ENCODE measurements at places on chromosomes 3 and 15.

- DNase-seq, result no peak
These were observed 7.6 kb upstream of the PPP1R2 start for GRCh38 chr3:195550723-195551122.

DNA sequence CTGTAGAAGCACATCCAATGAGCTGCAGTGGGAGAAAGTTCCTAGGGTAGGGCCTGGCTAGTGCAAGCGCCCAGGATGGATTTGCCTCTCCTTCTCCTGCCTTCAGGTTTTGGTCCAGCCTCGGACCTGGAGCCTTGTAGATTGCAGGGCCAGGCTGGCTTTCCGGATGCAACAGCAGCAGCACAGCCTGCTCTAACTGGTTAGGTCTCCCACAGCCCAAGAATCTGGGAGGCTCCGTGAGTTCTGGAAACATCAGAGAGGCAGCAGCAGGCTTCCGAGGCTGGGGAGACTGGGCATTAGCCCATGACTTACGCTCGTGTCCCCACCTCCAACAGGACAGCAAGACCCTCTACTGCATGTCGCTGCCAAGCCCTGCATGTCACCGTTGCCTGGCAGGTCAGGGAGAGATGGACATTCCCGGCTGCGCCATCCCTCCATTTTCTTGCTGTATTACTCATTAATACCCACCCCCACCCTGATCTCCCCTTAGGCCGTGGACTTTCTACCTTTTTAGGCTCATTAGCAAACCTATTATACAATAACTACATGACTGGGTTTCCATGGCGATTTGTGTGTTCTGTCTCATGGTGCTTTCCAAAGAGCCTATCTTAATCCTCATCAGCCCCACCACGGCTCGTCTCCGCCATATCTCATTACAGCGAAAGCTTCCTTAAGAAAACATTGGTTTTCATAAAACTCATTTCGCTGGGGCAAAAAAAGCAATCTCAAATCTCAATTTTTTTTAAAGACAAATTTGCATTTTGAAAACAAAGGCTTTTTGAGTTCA, 40.9 kb upstream of the RGMA start:
- DNase-seq, result peak; percentile 41

GRCh38 chr3:1374471-1374870, 281.6 kb downstream of the CNTN6 start:
- no peak for DNase-seq

DNA sequence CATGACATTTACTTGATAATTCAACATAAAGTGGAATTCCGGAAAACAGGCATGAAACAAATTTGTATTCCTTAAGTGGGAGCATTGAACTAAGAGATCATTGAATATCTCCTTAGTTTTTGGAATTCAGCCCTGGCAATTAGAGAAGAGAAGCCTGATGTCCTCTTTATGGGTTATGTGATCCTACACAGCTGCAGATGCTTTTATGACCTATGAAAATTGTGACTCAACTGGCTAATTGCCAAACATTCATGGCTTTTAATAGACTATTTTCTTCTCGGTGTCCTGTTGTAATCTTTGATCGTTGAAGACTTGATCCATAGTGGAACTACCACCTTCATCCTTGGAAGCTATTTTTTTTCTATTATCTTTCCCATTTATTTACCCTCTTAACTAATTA, 46.1 kb downstream of the AGBL1 start:
- no peak for DNase-seq

GRCh38 chr3:116552246-116552645, 107.0 kb upstream of the LSAMP start:
- DNase-seq, result no peak

All from eye (tissue), 1 donor.